ENCODE measurements at places on chromosomes 12 and 14.

GRCh38 chr12:111438481-111438880 is 32.8 kb downstream of the SH2B3 start:
- DNase-seq, result peak; percentile 39

DNA sequence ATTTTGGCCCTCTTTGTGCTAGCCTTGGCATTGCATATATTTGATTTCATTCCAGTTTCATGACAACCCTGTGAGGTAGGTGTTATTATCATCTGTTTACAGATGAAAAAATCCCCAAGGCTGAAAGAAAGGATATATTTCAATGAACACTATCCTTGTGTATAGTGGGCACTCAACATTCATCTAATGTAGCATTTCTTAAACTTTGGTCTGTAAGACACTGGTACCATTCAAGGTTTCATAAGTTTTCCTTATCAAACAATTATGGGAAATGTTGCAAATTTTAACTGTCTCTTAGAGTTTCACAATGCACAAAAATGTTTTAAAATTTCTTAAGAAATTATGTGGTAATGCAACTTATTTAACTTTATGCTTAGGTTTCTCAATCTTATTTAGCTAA is 44.3 kb downstream of the ATP23 start:
- no peak for DNase-seq

- no peak for DNase-seq
Observed at GRCh38 chr14:91009501-91010152, 50.8 kb downstream of the RPS6KA5 start.

- DNase-seq, result no peak
Observed at GRCh38 chr12:5511644-5512600, 80.0 kb downstream of the NTF3 start.

GRCh38 chr14:76186308-76187027 is 34.7 kb downstream of the GPATCH2L start:
- DNase-seq, result no peak

DNA sequence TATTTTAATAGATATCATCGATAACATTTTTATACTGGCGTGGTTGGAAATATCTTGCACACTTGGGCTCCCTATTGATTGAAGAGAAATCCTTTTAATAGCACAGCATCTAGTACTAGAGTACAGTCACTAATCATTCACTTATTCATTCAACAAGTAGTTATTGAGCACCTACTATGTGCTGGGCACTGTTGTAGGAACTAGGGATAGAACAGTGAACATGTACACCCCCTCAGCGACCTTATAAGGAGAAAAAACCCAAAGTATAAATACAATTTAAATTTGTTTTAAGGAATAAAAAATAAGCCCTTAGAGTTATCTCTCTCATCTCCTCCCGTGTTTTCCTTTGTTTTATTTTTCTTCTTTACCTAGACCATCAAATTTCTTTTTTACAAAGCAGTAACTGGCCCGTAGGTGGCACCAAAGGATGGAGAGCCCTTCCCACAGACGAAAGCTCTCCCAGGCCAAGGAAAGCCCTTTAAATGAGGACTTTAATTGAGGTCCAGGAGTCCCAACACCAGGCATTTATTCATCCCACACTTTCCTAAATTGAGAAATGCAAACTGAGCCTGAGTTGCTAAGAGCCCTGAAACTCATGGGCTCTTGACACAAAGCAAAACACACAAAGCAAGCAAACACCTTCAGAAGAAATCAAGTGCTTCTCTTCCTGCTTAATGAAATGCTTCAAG is 29.0 kb downstream of the PEBP1 start:
- DNase-seq, result peak; percentile 66

GRCh38 chr12:3747976-3748619 is 4.8 kb downstream of the CRACR2A start:
- no peak for DNase-seq

GRCh38 chr14:52913271-52913670 is 37.6 kb downstream of the FERMT2 start:
- no peak for DNase-seq

DNA sequence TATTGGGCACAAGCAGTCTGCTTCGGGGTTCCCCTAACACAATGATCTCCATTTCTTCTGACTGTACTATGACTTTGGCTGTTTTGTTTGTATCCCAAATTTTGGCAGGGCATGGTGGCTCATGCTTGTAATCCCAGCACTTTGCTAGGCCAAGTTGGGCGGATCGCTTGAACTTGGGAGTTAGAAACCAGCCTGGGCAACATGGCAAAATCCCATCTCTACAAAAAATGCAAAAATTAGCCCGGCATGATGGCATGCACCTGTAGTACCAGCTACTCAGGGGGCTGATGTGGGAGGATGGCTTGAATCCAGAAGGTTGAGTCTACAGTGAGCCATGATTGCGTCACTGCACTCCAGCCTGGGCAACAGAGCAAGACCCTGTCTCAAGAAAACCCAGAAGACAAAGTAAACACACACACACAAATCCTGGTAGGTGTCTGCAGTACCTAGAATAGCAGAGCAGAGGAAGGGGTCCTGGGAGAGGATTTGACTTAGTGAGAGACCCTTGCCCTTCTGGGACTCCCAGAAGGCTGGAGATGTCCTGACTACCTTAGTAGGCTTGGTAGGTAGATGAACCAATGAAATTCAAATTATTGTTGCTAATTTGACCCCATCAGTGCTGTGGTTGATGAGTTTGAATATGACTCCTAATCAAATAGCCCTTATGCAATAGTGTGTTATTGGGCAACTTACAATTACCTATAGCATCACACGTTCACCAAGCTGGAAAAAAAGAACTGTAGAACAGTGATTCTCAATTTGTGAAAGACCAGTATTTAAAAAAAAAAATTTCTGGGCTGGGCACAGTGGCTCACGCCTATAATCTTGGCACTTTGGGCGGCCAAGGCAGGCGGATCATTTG is 6.8 kb upstream of the AEBP2 start:
- DNase-seq, result no peak

DNA sequence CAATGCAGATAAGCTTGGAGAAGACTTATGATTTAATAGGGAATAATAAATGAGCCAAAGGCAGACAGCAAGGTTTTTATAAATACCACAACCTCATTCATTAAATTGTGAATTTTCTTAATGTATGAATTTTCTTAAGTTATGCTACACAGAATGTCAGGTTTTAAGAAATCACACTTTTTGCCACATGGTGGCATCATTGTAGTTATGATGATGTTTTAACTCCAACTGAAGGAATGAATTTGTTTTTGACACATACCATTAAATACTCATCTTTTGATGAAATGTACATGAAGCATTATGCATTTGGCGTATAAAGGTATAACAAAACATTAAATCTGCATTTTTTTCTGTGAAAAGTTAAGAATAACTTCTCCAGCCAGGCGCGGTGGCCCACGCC is 524.1 kb upstream of the FBXO33 start:
- peak; percentile 20 for DNase-seq

DNA sequence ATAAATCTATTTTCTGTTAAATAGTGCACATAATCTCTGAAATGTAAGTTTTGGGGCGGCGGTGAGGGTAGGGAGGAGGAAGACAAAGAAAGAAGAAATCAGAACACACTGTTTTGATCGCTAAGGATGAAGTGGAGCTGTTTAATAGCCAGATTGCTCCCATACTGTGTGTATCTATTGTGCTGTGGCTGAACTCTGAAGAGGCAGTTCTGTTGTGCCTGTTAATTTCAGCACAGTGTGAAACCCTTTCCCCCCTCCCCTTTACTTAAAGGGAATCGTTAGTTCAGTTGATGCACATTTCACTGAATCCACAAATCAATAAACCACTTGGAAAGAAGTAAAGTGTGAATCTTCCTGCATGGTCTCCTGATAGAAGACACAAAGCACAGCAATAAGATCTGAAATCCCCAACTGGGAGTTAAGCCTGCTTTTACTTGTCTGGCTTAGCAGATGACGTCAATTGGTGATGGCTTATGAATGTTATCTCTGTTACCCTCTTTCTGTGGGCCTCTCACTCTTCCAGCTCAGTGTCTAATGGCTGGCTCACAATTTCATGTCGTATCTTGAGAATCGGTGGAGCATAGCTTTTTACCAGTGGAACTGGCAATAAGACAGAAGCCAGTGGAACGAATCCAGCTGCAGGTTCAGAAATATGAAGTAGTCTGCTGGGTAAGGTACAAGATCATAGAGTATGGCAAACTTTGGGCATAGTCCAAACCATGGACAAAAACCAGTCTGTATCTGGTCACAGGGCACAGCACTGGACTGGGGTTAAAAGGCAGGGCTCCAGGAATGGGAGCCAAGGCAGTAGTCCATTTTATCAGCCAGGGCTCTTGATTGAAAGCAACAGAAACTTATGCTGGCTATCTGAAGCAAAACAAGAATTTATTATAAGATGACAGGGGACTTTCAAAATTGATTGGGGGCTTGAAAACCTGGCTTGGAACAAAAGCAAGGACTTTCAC is 413.5 kb upstream of the SEL1L start:
- DNase-seq, result no peak

DNA sequence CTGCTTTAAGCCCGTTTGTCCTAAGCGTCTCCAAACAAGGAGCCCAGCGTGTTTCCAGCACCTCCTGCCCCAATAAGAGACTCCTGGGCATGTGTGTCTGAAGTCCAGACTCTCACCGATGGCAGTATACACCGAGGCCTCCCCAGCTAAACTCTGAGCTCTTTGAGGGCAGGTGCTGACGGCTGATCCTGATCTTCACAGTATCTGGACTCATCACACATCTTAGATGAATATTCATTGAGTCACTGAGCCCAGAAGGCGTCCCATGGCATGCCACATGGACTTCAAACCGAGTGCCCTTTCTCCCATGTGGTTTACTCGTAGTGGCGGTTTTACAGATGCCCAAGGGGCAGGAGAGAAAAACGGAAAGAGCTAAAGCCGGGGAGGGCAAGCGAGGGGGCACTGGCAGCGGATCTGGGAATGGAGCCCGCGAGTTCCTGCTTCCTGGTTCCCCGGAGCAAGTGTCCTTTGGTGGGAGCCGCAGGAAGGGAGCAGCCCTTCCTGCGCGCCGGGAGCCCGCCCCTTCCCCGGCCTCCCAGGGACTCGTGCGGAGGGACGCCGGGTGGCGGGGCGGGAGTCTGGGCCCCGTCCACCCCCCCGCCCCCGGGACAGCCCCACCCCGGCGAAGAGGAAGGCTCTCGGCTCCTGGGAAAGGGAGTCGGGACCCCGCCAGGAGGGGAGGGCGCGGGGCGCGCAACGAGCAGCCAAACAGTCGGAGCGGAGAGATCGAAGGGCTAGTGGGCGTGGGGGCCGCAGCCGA is 585 bp upstream of the TEAD4 start:
- peak; percentile 95 for DNase-seq

- DNase-seq, result no peak
Observed at GRCh38 chr14:76112889-76113624, 38.7 kb upstream of the GPATCH2L start.

GRCh38 chr12:32548691-32549281 is 130.3 kb upstream of the DNM1L start:
- DNase-seq, result peak; percentile 59

DNA sequence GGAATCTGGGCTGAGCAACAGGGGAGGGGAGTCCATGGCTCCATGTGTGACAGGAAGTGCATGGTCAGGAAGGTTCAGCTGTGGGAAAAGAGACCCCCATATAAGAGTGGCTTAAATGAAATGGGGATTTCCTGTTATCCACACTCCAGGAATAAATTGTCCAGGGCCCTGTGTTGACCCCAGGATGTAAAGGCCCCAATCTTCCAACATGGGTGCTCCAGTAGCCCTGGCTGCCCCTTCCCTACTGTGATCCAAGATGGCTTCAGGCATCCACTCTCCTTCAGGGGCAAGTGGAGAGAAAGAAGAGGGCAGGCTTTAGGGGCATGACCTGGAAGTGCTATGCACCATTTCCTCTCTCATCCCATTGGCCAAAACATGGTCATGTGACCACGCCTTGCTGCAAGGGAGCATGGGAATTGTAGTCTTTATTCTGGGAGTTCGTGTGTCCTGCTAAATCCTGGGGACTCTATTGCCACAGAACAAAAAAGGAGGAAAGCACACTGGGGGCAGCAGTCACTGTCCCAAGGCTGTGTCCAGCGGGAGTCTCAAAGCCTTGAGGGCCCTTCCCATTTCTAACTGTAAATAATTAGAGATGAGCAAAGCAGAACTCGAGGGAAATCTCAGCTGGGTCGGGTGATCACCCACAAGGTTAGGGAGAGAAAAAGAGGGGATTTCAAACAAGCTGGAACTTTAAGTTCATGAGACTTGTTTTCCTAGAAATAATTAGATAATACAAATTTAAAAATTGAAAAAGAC is 289.2 kb downstream of the ADGRD1 start:
- peak; percentile 68 for DNase-seq

- DNase-seq, result no peak
Observed at GRCh38 chr14:42665083-42665482, 1058.4 kb downstream of the LRFN5 start.

GRCh38 chr14:22892488-22892887 is 9.5 kb downstream of the REM2 start:
- DNase-seq, result no peak

GRCh38 chr14:103385929-103386712 is 906 bp downstream of the MARK3 start:
- DNase-seq, result peak; percentile 72

GRCh38 chr12:21026302-21026701 is 104.7 kb upstream of the SLCO1B1 start:
- DNase-seq, result no peak

DNA sequence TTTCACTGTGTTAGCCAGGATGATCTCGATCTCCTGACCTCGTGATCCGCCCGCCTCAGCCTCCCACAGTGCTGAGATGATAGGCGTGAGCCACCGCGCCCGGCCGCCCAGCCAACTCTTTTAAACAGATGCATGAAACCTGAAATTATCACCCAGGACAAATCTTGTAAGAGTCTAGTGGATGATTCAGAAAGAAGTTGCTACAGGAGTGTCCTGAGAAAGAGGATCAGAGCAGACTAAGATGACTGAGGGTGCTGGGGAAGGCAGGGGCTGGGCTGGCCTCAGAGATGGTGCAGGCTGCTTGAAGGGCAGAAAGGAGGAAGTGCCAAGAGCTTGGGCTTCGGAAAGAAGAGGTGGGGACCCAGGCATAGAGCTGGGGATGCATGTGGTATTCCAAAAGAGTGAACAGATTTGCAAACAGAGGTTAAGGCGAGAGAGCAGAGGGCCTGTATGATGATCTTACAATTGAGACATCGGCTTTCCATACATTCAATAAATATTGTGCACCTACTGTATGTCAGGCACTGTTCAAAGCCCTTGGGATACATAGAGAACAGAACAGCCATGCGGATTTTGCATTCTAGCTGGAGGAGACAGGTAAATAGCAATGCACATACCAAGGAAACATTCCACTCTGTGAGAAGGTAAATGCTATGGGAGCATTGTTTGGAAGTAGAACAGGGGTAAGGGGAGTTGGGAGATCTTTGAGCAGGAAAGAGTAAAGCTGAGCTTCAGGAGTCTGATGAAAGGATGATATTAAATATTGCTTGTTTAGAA is 7.4 kb upstream of the CD9 start:
- no peak for DNase-seq

- DNase-seq, result peak; percentile 67
Observed at GRCh38 chr12:116222358-116222757, 55.1 kb downstream of the MED13L start.

- DNase-seq, result no peak
Observed at GRCh38 chr14:37047226-37047625, 125.2 kb downstream of the SLC25A21 start.

- no peak for DNase-seq
Observed at GRCh38 chr14:45103806-45104205, 19.9 kb downstream of the PRPF39 start.

- no peak for DNase-seq
Observed at GRCh38 chr12:52964556-52965336, 15.8 kb downstream of the KRT18 start.
